ENCODE measurements at places on chromosomes 2 and 18.

- DNase-seq = no peak
Observed at GRCh38 chr2:3420769-3421397, 41.4 kb downstream of the TRAPPC12 start.

DNA sequence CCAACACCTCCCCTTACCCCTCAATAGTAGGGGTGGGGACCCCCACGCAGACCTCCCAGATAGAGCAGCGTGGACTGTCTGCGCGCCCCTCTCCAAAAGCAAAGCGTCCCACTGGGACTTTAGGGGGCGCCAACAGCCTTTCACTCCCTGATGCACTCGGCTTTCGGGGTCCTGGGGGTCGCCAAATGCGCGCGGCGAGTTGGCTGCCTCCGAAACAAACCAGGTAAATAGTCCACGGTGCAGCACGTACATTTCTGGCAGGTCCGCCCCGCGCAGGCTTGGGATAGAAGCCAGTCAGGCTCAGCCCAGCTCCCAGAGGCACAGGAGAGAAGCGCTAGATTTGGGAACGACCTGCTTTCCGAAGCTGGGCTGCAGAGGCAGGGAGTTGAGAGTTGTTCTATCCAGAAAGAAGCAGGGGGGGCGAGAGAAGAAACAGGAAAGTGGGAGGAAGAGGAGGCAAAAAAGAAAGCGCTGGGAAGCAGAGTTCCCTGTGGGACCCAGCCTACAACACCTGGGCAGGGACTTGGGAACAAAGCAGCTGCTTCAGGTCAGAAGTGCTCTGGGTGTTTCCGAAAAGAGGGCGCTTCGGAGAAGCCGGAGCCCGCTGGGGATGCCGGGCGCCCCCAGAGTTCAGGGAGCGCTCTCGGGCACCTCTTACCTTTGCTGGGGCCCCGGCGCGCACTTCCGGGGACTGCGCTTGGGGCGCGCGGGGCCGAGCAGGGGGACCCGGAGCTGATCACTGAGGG, 544 bp downstream of the EVA1A start:
- DNase-seq = peak; percentile 66

DNA sequence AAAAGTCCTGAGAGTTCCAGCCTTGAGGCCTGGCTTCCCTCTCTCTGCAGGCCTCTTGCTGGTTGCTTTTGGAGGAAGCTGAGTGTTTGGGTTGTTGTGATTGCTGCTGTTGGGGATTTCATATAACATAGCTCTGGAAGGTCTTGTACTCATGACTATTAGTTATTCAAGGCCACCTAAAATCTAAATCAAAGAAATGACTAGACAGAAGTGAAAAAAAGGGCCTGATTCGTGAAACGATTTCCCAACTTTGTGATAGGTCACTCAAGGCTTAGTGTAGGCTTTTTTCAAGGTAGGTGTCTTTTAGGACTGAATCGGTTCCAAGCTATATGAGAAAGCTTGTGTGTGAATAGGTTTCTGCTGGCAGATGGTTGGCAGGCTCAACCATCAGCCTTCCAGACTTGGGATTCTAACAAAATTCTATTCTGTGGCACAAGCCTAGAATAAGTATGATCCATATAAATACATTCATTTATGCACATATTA, 164.4 kb downstream of the FMNL2 start:
- no peak for DNase-seq

DNA sequence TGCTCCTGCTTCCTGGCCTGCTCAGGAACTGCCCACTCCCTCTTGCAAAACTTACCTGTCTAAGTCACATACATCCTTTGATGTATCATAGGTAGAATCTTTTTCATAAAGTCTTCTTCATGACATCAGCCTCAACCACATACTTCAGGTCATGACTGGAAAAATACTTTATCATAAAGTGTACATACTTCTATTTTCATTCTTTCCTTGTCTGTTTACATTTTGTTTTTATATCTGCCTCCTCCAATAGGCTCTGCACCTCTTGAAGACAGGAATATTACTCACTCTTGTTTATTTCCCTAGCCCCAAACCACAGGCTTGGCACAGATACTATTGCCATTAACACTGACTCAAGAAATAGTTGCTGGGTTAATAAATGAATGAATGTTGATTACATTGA, 43.6 kb upstream of the ZNF804A start:
- peak; percentile 34 for DNase-seq

DNA sequence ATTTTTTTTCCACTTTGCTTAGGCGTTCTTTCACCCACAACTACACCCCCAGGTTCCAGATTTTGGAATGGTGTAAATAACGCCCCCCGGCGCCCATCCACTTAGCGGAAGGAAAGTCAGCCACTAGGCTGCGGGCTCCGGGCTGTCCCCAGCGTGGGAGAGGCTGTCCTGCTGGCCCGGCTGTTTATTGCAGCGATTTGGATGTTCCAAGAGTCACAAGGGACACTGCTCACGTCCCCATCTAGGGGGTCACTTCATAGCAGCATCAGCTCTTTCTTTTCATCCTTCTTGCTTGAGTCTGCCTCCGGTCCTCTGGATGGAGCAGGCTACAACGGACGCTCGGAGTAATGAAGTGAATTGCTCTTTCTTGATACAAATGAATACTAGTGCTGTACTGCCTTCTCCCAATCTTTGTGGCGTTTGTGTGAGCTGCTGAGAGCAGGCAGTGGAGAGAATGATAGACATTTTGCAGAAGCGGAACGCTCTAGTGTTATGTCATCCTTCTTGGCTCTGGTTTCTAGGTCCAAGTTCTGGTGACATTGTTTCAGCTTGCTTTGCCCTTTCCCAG, 50.7 kb upstream of the PAIP2B start:
- DNase-seq = peak; percentile 71

- DNase-seq = no peak
Observed at GRCh38 chr2:134466141-134466540, 212.3 kb downstream of the MGAT5 start.

DNA sequence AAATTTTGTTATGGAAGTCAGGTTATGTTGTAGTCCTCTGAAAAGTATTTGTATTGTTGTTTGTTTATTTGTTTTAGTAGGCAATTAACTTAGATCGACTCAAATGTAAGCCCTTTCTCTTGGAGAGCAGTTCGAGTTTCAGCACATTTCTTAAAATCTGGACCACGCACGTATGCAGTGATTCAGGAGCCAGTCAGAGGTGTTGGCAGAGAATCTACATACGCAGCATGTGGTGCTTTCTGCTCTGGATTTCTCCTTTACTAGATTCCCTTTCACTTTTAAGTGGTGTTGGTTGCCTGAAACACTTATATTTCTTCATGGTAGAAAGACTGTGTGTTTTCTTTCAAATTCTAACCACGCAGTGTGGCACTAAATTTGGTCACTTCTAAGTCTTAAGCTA, 773.9 kb upstream of the LRATD1 start:
- DNase-seq = peak; percentile 56

- no peak for DNase-seq
Observed at GRCh38 chr18:49632588-49632987, 70.7 kb downstream of the LIPG start.

- DNase-seq = peak; percentile 73
Observed at GRCh38 chr2:111071600-111072171, 49.0 kb upstream of the BCL2L11 start.

GRCh38 chr2:172554352-172555271, 1.3 kb upstream of the PDK1 start:
- DNase-seq = no peak

- no peak for DNase-seq
Observed at GRCh38 chr18:181711-182110, 23.4 kb downstream of the USP14 start.

DNA sequence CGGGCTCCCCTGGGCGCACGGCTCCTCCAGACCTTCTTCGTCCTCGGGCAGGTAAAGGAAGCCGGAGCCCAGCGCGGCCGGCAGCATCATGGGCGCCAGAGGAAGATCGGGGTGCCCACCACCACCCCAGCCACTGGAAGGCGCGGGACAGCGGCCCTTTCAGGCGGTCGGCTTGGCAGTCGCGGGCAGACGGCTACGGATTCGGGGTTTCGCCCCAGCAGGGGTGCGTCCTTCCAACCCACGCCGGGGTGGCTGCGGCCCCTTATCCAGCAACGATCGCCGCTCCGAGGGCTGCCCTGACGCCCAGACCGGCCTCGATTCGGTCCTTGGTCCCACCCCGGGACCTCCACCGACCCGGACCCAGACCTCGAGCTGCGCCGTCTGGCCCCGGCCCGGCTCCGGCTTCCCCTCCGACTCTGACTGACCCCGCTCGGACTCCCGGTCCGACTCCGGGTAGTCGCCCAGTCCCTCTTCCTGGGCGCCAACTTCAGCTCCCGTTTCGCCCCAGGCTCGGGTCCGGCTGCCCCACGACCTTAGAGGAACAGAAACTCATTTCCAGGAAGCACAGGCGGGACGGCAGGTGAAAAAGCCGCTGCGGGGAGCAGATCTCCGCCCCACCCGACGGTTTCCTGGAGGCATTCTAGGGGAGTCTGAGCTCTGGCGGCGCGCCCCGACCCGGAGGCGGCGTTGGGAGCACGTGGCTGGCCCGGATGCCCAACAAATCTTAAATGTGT, 30.2 kb upstream of the SSB start:
- DNase-seq = no peak

GRCh38 chr2:218015586-218016521, 13.1 kb upstream of the TNS1 start:
- no peak for DNase-seq

DNA sequence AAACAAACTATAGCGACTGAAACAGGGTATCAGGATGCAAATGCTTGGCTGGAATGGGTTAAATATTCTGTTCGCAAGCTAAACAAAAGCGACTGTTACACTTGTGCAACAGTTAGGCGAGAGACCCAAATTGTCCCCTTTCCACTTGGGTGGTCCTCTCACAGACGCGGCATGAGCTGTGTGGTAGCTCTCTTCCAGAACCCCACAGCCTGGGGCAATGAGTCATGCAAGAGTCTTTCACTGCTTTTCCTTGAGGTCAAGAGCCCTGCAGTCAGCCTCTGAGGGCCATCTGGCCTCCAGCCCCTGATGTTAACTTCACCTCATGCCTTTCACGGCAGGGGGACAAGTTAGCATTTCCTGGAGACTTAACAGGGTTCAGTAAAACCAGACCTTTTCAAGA, 25.7 kb downstream of the SULT1C4 start:
- DNase-seq = peak; percentile 28

DNA sequence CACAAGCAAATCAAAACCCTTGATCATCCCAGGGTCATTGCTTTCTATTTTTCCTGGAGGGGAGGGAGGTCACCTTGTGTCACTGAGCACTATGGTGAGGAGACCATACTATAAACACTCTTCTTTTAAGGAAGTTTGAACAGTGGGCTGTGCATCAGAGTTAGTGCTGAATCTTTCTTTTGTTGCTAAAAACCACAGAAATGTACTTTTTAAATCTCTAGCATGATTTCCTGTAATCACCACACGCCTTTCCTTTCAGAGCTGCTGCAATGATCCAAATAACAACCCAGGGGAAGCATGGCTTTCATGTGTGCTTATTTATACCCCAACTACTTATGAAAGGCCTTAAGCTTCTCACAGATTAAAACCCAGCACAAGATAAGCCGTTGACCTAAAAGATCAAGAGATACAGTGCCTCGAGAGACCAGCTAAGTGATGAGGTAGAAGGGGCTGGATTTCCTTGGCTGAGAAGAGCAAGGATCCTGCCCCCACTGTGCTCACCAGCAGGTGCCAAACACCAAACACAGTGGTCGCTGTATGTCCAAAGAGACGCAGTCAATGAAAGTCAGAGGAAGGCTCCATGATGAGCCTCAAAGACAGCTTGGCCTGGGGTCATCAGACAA, 34.7 kb downstream of the TRABD2A start:
- peak; percentile 54 for DNase-seq

- no peak for DNase-seq
Observed at GRCh38 chr2:47658646-47659320, 124.2 kb upstream of the MSH6 start.

DNA sequence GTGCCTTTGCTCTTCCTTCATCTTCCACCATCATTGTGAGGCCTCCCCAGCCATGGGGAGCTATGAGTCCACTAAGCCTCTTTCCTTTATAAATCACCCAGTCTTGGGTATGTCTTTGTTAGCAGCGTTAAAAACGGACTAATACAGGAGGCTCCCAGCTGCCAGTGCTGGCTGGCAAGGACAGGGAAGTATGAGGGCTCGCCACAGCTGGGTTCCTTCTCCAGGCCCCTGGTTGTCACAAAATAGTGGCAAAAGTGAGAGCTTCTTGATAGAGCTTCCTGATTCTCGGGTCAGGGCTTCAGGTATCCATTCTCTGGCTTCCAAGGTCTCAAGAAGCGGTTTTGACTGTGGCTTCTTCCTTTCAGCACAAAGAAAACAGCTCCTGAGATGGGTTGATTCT, 85.0 kb downstream of the ZNF516 start:
- no peak for DNase-seq

- peak; percentile 70 for DNase-seq
Observed at GRCh38 chr2:67626656-67627055, 229.5 kb downstream of the ETAA1 start.

DNA sequence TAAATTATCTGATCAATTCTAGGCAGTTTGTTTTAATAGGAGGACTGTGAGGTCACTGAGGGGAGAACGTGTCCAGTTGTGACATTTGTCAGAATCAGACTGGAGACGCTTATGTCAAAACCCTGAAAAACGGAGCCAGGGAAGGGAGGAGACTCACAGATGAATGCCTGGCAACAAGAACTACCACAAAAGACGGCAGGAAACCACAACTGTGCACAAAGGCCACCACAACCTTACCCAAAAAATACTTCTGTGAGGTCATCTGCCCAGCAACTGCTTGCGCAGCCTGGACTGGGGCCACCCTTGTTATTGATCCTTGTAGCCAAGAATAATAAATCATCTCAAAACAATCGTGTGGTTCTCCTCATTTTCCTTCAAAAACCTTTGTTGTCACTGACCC, 173.0 kb upstream of the ALKAL2 start:
- DNase-seq = no peak

DNA sequence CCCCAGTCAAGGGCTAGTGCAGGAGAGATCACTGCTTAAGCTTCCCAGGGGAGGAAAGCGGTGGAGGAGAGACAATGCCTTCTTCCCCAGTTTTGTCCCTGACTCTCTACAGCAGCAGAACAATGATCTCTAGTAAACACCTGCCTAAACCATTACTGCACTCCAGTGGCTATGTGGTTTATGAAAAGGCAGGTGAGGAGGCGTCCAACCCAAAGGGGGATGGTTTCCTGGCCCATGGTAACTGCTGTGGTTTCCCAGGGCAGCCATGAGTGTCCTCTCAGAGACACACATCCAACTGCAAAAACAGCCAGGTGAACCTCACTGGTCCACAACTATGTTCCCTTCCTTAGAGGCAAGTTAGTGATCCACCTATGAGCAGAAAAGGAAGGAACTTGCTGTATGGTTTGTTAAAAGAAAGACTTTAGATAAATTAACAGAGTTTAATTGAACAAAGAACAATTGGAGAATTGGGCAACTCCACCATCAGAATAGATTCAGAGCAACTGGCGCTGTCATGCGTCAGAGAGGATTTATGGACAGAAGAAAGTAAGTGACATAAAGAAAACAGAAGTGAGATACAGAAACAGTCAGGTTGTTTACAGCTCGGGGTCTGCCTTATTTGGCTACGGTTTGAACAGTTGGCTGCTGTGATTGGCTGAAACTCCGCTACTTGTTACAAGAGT, 4.8 kb upstream of the TTC39C start:
- DNase-seq = no peak

GRCh38 chr2:179694963-179695362, 166.4 kb downstream of the ZNF385B start:
- DNase-seq = no peak

- DNase-seq = peak; percentile 89
Observed at GRCh38 chr2:65377556-65378192, 54.7 kb downstream of the SPRED2 start.
